ENCODE measurements at places on chromosomes 3 and 15.

GRCh38 chr3:132622148-132622547, 25.1 kb downstream of the ACKR4 start:
- DNase-seq, result no peak

- no peak for DNase-seq
These were observed 7.4 kb downstream of the TRANK1 start for GRCh38 chr3:36937492-36937891.

GRCh38 chr15:37789881-37790280, 144.6 kb upstream of the TMCO5A start:
- DNase-seq, result no peak

- peak; percentile 65 for DNase-seq
These were observed 90.7 kb downstream of the IGF2BP2 start for GRCh38 chr3:185733980-185734724.

DNA sequence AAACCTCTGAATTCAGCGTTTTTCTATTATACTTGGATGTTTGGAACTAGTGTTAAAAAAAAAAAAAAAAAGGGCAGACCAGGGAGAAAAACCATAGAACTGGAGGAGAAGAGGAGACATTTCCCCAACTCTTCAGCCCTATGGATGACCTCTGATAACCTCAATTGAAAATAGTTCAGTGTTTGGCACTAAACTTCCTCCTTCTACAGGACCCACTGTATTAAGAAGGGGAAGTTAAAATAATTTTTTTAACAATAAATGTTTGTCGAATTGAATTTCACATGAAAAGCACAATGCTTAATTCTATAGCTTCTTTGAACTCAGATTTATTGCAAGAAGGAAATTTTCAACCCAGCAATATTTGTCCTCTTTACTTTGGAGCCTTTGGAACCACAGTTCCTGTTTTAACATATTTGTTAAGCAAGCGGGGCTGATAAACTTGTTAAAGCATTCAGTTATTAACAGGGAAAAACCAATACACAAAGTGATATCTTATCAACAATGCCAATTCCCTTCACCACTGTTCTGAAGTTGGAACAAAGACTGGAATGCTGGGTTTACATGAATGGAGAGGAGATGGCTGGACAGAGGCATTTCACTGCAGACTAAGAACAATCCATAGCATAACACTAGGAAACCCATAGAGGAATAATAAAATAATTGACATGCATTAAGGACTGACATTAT, 3.1 kb upstream of the A4GNT start:
- DNase-seq, result no peak

DNA sequence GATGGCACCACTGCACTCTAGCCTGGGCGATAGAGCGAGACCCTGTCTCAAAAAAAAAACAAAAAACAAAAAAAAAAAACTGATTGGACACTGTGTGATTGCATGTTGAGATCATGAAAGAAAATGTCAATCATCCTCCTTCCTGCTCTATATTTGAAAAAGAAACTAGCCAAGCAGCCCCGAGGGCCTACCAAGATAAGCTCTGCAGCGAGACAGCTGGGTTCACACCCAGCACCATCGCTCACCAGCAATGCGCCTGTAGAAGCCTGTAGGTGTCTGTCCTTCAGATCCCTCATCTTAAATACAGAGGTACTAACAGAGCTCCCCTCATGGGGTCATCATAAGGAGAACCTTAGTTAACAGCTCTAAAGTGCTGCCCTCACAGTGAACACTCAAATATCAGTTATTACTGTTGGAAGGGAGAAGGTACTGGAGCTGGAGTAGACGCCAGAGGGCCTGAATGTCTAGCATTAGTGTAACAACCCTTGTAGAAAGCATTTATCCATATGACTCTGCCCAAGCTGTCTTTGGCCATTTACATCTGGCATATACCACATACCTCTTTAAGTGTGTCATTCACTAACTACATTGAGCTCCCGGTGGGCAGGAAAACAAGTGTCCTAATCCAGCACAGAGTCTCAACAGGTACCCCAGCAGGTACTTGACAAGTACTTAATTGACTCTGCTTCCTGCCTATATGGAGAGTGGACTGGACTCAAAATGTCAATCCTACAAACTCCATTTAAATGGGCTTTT, 22.9 kb downstream of the MYLK start:
- DNase-seq, result no peak

DNA sequence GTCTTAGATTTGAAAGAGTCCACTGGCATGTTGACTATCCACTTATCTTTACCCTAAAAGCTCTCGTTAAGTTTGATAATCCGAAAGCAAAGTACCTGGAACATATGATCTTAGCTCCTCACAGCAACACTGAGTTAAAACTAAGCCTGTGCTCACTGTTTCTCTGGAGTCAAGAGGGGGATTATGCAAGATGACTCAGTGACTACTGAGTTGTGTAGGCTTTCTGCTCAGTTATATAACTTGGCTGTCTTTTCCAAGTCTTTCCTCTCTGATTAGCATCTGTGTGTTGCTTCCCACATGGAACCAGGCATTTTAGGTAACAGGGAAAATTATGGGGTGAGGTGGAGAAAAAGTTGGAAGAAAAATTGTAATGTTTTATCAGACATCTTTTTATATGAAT, 31.2 kb upstream of the MYO5C start:
- DNase-seq, result no peak

- no peak for DNase-seq
These were observed 177.2 kb downstream of the SSR3 start for GRCh38 chr3:156377718-156378117.

- DNase-seq, result no peak
These were observed 23.2 kb downstream of the GPR176 start for GRCh38 chr15:39896846-39897245.
